ENCODE measurements at places on chromosomes 1 and 21.
A peak's percentile ranks its signal among the peaks of the same experiment; 100 is the strongest.

DNA sequence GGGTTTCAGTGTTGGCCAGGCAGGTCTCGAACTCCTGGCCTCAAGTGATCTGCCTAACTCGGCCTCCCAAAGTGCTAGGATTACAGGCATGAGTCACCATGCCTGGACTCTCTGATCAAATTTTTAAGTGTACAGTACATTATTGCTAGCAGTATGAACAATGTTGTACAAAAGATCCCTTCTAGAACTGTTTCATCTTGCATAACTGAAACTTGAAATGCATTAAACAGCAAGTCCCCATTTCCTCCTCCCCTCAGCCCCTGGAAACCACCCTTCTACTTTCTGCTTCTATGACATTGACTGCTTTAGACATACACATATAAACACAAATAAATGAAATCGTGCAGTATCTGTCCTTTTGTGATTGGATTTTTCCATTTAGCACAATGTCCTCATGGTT lies 463.4 kb downstream of the PTPRC start:
- DNase-seq = no peak

GRCh38 chr1:233704170-233704897 lies 90.4 kb downstream of the KCNK1 start:
- DNase-seq = peak; percentile 7

DNA sequence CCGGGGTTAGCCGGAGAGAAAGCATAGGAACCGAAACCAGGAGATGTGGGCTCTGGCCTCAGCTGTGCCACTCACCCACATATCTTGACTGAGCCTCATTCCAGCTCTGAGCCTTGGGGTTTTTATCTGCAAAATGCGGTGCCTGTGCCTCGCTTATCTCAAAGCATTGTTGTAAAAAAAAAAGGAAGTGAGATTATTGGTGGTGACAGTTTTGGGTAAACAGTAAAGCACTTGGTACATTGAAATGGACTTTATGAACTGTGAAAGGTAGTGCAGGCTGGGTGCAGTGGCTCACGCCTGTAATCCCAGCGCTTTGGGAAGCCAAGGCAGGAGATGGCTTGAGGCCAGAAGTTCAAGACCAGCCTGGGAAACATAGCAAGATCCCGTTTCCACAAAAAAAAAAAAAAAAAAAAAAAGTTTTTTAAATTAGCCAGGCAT lies 3.8 kb downstream of the PTAFR start:
- no peak for DNase-seq

- no peak for DNase-seq
These were observed 2.7 kb downstream of the CHI3L1 start for GRCh38 chr1:203183828-203184227.

DNA sequence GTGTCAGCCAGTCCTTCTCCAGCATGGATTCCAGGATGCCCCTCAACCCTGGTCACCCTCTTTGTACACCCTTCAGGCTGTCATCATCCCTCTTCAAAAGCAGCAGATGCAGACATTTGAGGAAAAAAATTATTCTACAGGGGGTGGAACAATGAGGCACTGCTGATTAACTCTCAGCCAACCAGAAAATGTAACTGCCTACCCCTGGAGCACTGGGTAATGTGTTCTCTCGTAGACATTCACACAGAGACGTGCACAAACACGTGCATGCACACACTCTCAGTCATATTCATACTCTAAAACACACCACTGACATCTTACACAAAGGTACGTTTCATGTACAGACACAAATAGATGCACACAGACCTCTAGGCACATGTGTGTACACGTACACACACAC lies 175.4 kb downstream of the TRABD2B start:
- no peak for DNase-seq

GRCh38 chr1:232687304-232687703 lies 57.4 kb upstream of the SIPA1L2 start:
- DNase-seq = no peak

DNA sequence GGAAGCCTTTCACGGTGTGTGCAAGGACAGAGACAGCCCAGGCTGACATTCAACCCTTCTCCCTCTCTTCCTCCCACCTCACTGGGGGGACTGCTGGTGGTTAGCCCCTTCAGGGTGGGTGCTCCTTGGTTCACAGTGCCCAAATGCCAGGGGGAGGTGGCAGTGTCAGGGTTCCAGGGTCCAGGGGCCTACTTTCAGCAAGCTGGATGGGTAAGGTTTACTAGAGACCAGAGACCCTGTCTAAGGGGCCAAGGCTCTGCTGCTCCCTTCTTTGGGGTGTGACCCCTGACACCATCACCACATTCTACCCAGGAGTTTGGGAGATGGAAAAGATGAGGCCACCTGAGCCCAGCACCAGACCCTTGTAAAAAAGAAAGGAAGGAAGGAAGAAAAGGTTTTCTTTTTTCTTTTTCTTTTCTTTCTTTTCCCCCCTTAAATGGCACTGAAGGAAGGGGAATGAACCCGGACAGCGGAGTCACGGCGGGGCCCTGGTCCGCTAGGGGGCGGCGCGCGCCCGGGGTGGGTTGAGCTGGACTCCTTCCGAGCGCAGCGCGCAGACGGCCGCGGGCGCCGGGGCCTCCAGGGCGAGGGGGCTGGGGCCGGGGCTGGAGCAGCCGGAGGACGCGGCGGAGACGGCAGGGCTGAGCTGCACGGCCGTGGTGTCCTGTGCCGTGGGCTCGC lies 18.8 kb downstream of the KNCN start:
- DNase-seq = peak; percentile 48

- peak; percentile 75 for DNase-seq
These were observed 33.7 kb downstream of the TTC39A start for GRCh38 chr1:51296383-51297357.

DNA sequence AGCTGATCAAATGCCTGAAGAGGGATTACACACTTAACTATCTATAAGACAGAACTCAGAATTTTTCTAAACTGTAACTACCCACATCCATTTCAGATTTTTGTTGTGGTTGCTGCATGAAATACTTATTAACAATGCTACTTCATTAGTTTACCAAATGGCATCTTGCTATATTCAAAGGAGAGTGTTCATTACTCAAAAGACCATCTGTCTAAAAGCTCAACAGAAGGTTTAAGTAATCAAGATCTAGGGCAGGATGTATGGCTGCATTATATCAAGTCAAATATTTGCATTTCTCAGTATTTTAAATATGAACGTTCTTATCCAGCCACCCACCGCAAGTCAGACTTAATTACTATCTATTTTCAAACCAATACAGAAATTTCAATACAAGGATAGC lies 79.9 kb downstream of the SIPA1L2 start:
- DNase-seq = no peak

DNA sequence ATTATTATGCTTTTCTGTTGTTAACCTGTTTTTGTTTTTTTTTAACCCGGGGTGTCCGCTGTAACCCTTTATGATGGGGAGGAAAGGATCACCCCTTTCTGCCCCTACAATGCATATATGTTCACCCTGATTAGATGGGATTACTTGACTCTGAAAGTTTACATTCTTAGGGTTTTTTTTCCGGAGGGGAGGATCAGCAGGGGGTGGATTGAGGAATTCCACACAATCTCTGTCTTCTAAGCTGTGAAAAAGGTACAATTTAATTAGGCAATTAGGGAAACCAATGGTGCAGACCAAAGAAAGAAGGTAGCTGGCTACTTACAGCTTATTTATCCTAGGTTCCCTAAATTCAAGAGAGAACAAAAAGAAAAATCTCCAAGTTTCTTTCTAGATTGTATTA lies 58.3 kb downstream of the EDEM3 start:
- no peak for DNase-seq

- DNase-seq = no peak
These were observed 20.7 kb downstream of the MCM3AP start for GRCh38 chr21:46264690-46265144.

Measured in kidney capillary endothelial cell (primary cell).